Astrocyte (in vitro differentiated cells and primary cell): ENCODE measurements at places on chromosomes 12 and 14. TPM values are rescaled to one million over a fixed set of nuclear protein-coding genes. Genes with fewer than 3 reads are reported as not detected.

Gene FAM90A1
- not detected in 2 replicates for total RNA-seq

Gene IAPP
- not detected in 2 replicates for total RNA-seq

Gene C12orf76
- 11.5 and 13.0 TPM in 2 replicates for total RNA-seq

Gene SYT1
- total RNA-seq: 24.0 and 33.2 TPM in 2 replicates

Gene SYCP3
- total RNA-seq: not detected in 2 replicates

Gene ABCB9
- total RNA-seq: 11.6 and 12.9 TPM in 2 replicates

Gene NPFF
- total RNA-seq: 0.82 TPM in 1 of 2 replicates, not detected in the other

Gene SERPINA3
- total RNA-seq: 1.3 and 2.9 TPM in 2 replicates

Gene IL31
- not detected in 2 replicates for total RNA-seq

Gene M6PR
- 159 and 166 TPM in 2 replicates for total RNA-seq

Gene NOPCHAP1
- total RNA-seq: 22.3 and 26.8 TPM in 2 replicates

Gene CLEC6A
- total RNA-seq: not detected in 2 replicates

Gene HOXC10
- total RNA-seq: not detected in 2 replicates

Gene PZP
- total RNA-seq: not detected in 2 replicates

Gene TEX22
- total RNA-seq: 1.2 and 2.5 TPM in 2 replicates

Gene CLEC12A
- total RNA-seq: not detected in 2 replicates

Gene TBX3
- total RNA-seq: 1.1 and 2.0 TPM in 2 replicates

Gene RD3L
- not detected in 2 replicates for total RNA-seq

Gene LRRC9
- 0.05 TPM in 1 of 2 replicates, not detected in the other for total RNA-seq

Gene ARHGAP9
- 2.5 and 3.1 TPM in 2 replicates for total RNA-seq

Gene GCH1
- 2.4 and 3.6 TPM in 2 replicates for total RNA-seq

Gene RPL36AL
- total RNA-seq: 166 and 194 TPM in 2 replicates

Gene IGF1
- total RNA-seq: 1.9 and 2.3 TPM in 2 replicates

Gene GARIN6
- not detected in 2 replicates for total RNA-seq

Gene DDN
- 0.50 and 0.55 TPM in 2 replicates for total RNA-seq

Gene TDRD9
- total RNA-seq: not detected in 2 replicates

Gene BMP4
- total RNA-seq: 19.9 and 27.2 TPM in 2 replicates

Gene SLC17A8
- total RNA-seq: not detected in 2 replicates

Gene TSHR
- total RNA-seq: not detected in 2 replicates

Gene THAP2
- total RNA-seq: 6.0 and 6.3 TPM in 2 replicates
